Stimulated activated CD8-positive, alpha-beta memory T cell treated with anti-CD3 and anti-CD28 coated beads, Interleukin-7, amount 100 ng/mL, for 1 hour (primary cell): ENCODE measurements at places on chromosomes 1 and 21.

GRCh38 chr1:98278055-98278454 lies 357.2 kb upstream of the DPYD start:
- no peak for DNase-seq

- no peak for DNase-seq
Observed at GRCh38 chr1:93436496-93436895, 11.4 kb upstream of the FNBP1L start.

- DNase-seq, result no peak
Observed at GRCh38 chr1:59707178-59707791, 107.5 kb upstream of the HOOK1 start.

DNA sequence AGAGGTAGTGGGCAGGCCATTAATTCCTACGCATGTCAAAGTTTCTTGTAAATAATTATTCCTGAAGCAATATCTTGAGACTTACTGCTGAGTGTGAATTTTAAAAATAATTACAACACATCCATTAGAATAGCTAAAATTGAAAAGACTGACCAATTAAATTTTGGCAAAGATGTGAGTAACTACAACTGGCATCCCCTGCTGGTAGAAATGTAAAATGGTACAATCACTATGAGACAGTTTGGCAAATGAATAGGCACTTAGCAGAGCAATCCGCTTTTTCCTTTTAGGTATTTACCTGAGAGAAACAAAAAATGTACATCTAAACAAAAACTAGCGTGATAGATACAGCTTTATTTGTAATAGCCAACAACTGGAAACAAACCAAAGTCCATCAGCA lies 798.9 kb downstream of the BRINP3 start:
- DNase-seq, result no peak

- no peak for DNase-seq
Observed at GRCh38 chr1:228275179-228275429, 67.3 kb downstream of the OBSCN start.

- DNase-seq, result no peak
Observed at GRCh38 chr1:24932284-24932683, 2.2 kb upstream of the RUNX3 start.

DNA sequence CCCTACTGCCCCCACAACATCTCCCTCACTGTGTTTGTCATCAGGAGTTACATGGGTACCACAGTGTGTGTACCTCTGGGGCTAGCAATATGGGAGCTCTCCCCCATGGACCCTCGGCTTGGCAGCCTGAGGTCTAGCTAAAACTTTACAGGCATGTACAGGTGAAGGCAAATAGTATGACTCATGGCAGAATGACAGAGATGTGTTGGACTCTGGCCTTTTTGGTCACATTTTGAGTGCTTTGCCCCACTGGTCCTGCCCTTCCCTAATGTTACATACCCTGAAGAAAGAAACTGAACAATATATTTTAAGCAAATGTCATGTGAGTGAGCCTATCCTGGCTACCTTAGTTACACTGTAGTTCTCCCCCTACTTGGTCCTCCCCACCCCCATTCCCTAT lies 124.0 kb downstream of the NGF start:
- DNase-seq, result no peak

DNA sequence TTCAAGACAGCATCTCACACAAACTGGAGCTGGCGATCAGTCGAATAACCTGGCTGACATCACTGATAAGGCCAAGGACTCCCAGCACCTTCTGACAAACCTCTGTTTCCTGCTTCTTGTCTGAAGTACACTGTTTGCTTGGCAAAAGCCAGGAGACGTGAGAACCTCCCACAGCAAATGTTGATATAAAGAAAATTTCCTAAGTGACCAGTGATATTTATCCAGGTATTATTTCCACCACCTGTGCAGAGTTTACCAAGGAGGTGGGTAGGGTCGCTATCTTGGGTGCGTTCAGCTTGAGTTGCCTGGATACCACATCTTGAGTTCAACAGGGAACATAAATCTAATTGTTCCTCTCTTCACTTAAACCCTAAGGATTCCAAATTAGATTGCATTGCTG lies 72.9 kb downstream of the SETD4 start:
- DNase-seq, result no peak

GRCh38 chr1:212671342-212672031 lies 28.2 kb downstream of the BATF3 start:
- no peak for DNase-seq

- DNase-seq, result no peak
Observed at GRCh38 chr1:19044471-19044870, 88.0 kb upstream of the IFFO2 start.

- DNase-seq, result no peak
Observed at GRCh38 chr1:117732956-117733355, 127.1 kb downstream of the TENT5C start.

- DNase-seq, result no peak
Observed at GRCh38 chr1:83827741-83828140, 171.2 kb downstream of the TTLL7 start.

- no peak for DNase-seq
Observed at GRCh38 chr1:27292106-27292505, 29.9 kb upstream of the TMEM222 start.

- DNase-seq, result no peak
Observed at GRCh38 chr1:157785248-157785647, 8.3 kb upstream of the FCRL2 start.

DNA sequence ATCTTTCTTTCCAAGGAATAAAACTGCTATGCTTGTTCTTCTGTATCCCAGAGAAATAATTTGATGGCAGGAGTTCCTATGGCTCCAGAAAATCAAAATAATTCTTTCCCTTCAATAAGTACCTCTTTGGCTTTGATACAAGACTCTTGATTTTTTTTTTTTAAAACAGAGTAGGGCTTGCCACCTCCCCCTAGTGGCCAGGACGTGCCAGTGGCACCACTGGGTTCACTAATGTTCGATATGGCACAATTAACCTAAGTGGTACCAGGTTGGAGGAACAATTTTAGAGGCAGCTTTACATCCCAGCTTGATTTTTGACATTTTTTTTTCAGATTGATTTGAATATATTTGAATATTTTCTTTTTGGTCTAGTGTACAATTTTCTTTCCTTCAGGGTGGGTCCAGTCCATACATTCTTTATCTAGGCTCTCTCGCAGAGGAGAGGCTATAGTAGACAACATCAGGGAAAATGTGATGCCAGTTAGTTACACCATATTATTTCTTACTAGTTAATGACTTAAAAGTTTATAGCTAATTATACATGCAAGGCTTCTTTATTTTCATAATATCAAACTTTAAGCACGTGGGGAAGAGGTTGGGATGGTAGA lies 330.9 kb downstream of the S1PR1 start:
- DNase-seq, result no peak

DNA sequence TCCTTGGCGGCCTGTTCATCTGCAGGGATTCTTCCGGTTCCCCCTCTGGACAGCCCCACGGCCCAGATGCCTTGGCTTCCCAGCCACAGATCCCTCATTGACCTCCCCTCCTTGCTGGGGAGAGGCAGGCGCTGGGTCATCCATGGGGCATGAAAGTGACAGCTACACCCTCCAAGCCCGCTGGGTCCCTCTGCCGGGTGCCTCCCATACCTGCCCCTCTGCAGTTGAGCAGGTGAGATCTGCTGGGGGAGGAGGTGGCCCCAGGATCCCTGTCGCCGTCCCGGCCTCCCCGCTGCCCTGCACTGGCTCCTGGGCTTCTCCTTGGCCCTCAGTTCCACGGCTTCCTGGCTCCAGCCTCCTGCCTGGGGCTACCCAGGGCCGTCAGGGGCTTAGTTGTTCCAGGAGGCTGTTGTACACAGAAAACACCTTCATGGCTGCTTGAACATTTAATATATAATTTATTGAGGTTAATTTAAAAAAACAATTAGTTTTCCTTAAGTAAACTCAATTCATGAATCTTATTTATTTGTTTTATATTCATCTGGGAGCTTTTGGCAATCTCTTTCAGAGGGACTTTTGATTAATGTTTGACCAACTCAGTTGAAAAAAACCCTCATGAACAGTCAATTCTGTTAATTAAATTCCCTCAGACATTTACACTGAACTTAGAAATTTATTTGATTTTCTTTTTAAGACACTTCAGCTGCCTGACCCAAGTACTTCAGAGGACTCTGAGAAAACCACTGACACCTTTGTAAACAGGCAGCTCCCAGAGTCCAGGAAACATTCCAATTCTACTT lies 67.6 kb upstream of the ABCG1 start:
- DNase-seq, result no peak

DNA sequence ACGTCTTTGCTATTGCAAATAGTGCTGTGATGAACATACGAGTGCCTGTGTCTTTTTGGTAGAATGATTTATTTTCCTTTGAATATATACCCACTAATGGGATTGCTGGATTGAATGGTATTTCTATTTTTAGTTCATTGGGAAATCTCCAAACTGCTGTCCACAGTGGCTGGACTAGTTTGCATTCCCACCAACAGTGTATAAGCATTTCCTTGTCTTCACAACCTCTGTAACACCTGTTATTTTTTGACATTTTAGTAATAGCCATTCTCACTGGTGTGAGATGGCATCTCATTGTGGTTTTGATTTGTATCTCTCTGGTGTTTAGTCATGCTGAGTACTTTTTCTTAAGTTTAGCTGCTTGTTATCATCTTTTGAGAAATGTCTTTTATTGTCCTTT lies 215.0 kb downstream of the FMN2 start:
- DNase-seq, result no peak

GRCh38 chr1:229127301-229127700 lies 143.6 kb upstream of the RAB4A start:
- DNase-seq, result no peak

DNA sequence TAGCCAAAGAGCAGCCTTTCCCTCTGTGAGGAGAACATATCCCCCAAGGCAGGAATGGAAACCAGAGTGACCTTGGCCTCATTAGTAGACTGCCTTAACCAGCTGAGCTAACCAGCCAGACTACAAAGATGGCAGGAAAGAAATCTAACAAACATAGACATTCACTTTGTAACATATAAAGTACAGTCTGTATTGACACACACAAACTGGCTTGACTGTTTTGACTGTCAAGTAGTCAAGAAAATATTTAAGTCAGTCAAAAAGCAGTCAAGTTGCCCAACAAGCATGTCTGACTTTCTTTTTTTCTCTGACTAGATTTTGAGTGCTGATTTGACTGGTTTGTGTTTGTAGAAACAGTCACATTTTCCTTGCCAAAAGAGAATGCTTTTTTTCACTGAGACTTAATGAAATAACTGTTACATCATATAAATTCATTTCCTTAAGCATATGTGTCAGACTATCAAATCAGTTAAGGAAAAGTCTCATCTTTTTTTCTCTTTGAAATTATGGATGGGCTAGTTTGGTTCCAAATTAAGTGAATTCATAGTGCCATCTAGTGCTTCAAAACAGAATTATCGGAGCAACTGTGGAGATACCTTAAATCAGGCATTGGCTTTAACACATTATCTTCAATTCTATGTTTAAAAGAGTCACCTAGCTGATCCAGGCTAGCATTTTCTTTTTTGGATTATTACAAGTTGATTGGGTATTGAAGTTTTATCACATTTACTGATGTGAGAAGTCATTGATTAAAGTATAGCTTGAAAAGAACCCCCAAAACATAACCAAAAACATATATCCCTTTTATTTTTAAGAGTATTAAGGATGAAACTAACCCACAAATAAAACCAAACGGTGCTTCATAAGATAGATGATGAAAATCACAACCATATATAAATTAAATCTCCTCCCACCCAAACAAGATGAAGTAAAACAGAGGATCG lies 75.0 kb downstream of the ATP6V1G3 start:
- DNase-seq, result no peak

DNA sequence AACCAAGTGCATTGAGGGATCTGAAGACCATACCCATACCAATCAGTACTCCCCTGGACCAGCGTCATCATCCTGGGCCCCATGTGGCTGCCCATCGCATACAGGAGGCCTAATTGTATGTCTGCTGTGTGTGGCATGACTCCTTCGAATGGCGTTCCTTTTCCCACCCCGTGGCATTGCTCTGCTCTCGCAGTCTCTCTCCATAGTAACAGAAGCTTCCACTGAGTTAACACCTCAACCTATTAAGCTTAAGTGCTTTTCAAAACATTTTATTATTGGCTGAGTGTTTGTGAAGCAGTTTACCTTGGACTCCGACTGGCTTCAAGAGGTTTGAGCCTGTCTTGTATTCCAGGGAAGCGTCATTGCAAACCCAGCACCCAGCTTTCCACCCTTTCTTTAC lies 187.1 kb upstream of the LMO4 start:
- DNase-seq, result no peak

- no peak for DNase-seq
Observed at GRCh38 chr1:65904681-65905083, 112.0 kb downstream of the PDE4B start.

DNA sequence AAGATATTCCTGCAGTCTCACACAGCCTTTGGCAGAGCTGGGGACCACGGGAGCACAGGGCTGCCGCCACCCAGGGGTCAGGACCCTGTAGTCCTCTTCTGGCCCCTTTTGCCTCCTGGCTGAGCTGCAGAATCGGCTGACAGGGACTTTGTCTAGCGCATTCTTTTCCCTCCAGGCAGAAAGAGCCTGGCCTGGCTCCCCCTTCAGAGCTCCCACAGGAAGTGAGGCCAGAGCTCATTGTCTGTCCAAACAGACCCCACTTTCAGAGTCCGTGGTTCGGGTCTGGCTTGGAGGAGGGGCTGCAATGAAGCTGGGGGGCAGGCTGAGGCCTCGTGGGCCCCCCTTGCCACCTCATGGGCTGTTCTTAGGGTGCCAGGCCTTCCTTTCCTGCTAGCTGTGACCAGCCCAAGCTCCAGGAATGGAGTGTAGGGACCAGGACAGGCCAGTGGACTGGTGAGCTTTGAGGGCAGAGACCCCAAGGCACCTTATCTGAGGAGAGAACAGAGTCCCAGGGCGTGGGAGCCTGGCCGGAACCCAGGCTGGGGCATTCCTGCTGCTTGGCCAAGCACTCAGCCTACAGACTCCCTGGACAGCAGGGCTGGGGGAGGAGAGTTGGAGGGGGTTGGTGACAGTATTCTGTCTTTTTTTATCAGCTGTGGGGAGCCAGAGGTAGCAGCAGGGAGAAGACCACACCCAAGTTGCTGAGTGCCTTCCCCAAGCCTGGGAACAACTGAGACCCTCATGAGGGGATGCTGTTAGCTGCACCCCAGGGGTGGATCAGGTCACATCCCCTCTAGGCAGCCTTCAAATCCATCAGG lies 4.7 kb downstream of the CELSR2 start:
- no peak for DNase-seq

DNA sequence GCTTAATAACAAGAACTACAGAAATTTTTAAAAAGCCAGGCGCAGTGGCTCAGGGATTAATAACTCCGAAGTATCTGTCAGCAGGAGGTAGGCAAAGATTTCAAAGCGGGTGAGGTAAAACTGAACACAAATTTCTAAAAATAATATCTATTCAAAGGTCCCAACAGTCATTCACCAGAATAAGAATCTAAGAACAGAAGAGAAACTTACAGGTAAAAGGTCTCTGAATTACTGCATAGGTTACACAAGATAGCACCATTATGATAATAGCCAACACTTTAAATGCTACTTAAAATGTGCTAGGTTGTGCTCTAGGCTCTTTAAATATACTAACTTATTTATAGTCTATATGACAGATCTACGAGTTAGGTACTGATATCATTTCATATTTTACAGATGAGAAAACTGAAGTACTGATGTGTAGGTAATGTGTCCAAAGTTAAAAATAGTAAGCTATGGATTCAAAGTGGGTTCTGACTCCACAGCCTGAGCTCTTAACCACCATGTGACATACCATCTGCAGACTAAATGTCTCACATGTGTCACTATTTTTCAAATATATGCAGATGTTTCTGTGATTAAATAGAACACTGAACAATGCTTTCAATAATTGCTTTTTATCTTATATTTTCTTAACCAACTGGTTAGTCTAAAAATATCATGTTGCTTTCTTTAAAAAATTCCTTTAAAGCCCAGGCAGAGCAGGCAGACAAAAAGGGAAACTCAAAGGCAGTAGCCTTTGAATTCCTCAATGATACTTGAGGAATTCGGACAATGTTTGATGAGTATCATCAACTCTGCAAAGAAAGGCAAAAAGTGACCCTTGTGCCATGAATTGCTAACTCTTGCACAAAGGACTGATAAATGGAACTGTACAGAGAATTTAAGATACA lies 80.5 kb upstream of the TTC39A start:
- no peak for DNase-seq
